ENCODE measurements at places on chromosomes 11 and 22.

DNA sequence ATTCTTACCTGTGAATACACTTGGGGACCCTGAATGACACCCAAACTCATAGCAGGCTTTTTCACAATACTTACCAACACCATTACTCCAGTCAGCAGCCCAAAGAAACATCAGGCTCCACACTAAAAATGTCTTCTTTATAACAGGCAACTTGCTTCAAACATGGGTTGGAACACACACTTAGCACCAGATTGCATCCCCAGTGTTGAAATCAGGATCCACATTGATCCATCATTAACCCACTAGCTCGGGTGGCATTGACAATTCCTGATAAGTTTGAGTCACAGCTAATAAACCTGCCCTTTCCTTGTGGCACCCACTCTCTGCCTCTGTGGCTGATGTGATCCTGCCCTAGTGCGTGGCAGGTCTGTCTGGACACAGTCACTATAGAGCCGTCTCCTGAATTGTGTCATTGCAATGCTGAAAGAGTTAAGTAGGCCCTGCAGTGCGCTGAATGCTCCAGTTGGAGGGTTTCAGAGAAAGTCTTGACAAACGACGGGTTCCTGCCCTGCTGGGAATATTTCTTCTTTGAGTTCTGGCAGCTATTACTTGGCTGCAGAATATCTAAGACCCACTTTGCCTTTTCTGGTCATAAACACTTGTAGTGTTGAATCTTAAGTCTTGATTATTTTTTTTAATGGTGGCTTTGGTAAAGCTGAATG lies 19.6 kb upstream of the C11orf96 start:
- DNase-seq: no peak

DNA sequence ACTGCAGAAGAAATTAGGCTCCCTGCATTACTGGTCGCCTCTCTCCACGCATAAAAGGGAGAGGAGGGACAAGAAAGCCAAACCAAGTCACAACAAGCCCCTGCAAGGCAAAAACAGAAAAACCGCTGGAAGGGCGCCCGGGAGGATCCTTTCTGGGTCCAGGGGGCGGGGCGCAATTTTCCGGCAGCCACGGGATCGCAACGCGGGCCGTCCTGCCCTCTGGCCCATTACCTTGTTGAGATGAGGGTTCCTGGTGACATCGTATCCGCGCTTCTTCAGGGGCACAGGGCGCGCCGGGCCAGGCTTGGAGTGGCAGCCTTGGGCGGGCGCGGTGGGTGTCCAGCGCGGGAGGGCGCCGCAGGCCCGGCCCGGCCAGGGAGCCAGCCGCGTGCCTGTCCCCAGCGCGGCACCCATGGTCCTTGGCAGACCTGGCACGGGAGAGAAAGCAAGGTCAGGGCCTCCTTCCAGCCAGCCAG lies 847 bp downstream of the ME3 start:
- DNase-seq: no peak

- DNase-seq: no peak
Measured at GRCh38 chr11:92380882-92381281, 156.3 kb downstream of the FAT3 start.

DNA sequence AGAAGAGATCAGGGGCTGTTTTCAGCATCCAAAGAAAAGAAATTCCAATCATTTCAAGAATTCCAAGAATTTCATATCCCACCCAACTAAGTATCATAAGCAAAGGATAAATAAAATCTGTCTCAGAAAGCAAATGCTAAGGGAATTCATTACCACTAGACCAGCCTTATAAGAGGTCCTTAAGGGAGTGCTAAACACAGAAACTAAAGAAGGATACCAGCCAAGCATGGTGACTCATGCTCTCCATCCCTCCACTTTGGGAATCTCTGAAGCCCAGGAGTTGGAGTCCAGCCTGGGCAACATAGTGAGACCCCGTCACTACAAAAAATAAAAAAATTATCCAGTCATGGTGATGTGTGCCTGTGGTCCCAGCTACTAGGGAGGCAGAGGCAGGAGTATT lies 17.8 kb downstream of the FADD start:
- no peak for DNase-seq

GRCh38 chr22:44547371-44547770 lies 49.3 kb upstream of the RTL6 start:
- no peak for DNase-seq

GRCh38 chr22:27840436-27840835 lies 38.9 kb upstream of the MN1 start:
- no peak for DNase-seq

Data from GM12865 (cell line).